HFF-Myc (cell line): ENCODE measurements at places on chromosomes 13 and 19.

DNA sequence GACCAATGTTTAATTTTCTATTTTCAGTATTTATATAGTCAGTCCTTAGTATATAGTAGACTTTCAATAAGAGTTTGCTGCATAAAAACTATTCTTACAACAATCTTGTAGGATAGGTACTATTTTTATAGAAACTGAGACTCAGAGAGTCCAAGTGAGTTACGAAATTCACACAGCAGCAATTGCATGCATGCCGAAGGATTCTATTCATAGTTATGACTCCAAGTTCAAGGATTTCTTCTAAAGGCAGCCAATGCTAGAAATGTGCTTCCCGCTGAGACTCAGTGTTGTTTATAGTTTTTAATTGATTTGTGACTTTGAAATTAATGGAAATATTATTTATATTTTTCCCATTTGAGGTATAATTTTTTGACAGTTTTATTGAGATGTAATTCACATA lies 62.7 kb upstream of the CSNK1A1L start:
- DNase-seq, result no peak

- DNase-seq, result peak; percentile 89
Measured at GRCh38 chr13:20174656-20175405, 14.0 kb upstream of the GJA3 start.

GRCh38 chr13:111482806-111483620 lies 162.6 kb downstream of the TEX29 start:
- DNase-seq, result no peak

DNA sequence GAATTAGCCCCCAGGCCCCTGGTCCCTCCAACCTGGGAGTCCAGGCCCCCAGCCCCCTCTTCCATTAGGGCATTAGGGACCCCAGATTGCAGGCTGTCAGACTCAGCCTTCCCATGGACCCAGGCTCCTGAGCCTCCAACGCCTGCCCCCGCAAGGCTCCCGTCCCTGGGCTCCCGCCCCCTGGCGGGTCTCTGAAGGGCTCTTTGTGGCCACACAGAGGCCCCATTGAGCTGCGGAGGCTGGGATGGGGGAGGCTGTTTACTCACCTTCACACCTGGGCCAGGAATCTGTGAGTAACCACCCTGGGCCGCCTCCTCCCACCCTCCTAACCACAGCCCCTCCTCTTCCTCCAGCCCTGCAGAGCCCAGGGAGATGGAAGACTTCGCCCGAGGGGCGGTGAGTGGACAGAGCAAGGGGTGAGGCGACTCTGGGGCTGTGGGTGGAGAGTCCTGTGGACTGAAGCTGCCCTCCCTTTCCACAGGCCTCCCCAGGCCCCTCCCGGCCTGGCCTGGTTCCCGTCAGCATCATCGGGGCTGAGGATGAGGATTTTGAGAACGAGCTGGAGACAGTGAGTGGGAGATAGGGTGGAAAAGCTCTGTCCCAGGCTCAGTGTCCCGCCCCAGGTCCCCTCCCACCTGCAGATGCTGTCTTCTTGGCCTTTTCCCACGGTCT lies 4.9 kb downstream of the ARHGEF1 start:
- DNase-seq, result no peak

DNA sequence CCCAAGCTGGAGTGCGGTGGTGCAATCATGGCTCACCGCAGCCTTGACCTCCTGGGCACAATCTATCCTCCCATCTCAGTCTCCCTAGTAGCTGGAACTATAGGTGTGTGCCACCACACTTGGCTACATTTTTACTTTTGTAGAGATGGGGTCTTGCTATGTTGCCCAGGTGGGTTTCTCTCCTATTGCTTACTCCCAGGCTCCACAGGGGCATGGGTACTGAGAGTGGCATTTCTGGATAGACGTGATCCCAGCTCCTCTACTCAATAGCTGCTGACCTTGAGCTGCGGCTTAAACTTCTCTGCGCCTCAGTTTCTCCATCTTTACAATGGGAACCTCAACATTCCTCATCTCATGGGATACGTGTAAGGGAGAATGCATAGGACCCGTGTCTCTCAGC lies 11.6 kb downstream of the MVB12A start:
- DNase-seq, result no peak

GRCh38 chr13:25380082-25380481 lies 8.3 kb downstream of the ATP8A2 start:
- DNase-seq, result no peak

GRCh38 chr19:50266896-50267295 lies 62.3 kb downstream of the KCNC3 start:
- DNase-seq, result no peak

DNA sequence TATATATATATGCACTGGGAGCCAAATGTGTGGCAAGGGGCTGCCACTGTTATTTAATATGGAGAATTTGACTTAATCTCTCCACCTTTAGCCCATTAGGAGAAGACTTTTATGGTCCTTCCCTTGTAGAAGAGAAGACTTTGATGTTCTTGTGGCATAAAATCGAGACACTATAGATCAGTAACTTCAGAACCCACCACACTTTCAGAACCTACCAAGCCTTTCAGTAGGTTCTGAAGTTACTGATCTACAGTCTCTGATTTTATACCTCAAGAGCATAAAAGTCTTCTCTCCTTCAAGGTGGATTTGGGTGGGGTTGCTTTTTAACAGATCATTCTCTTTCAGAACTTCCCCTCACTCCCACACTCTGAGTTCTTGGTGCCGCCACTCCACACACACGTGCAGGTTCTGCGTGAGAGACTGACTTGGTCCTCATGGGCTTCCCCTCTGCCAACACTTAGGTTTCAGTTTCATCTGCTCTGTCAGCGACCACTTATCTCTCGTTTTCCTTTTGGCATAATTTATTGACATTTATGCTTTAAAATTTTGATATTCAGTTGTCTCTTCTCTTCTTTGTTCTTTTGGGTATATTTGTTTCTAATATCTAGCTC lies 213.4 kb upstream of the PCDH17 start:
- no peak for DNase-seq

DNA sequence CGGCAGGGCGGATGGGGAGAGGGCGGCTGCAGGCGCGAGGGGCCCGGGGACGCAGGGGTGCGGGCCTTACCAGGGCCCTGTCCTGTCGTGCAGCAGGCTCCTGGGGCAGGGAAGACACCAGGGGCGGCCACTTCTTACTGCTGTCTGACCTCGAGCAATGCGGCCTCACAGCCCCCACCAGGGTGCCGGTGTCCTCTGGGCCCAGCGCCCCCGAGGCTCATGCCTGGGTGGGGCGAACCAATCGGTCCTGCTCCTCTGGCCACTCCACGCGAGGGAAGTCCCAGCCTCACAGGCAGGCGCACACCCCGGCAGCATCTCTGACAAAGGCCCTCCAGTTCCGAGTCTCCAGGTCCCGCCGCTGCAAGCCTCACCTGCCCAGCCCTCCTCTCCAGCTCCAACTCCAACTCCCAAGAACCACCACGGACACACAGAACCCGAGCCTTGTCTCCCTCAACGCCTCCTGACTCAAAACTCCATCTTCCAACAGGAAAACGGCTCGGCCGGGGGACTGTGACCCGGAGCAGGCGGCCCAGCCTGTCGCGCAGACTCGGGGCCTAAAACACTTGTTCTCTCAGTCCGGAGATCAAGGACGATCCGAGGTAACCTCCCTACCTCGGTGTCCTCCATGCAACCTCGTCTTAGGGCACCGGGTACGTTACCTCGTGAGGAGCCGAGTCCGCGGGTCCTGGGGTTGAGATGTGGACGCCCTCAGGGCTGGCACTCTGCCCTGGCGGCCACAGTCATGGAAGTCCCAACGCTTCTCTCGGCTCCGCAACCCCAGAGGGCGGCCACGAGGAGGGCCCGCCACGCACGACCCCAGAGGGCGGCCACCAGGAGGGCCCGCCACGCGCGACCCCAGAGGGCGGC lies 6.5 kb downstream of the FGF22 start:
- DNase-seq, result no peak

DNA sequence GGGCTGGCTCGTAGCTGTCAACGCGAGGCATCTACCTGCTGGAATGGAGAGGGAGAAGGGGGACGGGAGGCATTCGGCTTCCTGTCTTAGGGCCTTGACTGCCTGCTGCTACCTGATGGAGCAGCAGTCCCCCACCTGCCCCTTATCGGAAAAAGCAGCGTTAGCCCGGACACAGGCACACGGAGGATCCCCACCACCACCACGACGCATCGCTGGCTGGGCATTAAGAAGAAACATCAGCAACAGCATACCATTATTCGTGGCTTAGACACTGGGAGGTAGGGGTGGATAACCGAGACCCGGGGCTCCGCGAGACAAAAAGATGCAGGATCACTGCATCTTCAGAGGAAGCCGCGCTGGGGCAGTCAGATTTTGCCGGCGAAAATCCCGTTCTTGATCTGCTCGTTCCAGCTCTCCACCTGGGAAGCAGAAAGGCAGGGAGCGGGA lies 1.1 kb downstream of the COX6B2 start:
- DNase-seq, result no peak

- DNase-seq, result no peak
Measured at GRCh38 chr13:44050450-44051063, 170.9 kb downstream of the LACC1 start.

DNA sequence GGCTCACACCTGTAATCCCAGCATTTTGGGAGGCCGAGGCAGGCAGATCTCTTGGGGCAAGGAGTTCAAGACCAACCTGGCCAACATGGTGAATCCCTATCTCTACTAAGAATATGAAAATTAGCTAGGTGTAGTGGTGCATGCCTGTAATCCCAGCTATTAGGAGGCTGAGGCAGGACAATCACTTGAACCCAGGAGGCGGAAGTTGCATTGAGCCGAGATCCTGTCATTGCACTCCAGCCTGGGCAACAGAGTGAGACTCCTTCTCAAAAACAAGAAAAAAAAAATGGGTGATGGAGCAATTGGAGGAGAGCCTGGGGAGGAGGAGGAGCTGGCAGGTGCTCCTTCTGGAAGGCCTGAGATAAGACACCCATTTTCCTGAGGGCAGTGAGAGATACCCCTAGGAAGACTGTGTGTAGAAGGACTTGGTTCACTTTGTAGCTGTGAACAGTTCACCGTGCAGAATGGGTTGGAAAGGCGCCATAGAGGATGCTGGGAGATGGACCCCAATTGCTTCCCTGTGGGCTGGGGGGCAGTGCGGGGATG lies 8.7 kb upstream of the CARM1 start:
- no peak for DNase-seq

GRCh38 chr19:4456476-4456842 lies 1.1 kb downstream of the UBXN6 start:
- no peak for DNase-seq

- DNase-seq, result no peak
Measured at GRCh38 chr13:112843392-112844111, 125.5 kb upstream of the MCF2L start.

DNA sequence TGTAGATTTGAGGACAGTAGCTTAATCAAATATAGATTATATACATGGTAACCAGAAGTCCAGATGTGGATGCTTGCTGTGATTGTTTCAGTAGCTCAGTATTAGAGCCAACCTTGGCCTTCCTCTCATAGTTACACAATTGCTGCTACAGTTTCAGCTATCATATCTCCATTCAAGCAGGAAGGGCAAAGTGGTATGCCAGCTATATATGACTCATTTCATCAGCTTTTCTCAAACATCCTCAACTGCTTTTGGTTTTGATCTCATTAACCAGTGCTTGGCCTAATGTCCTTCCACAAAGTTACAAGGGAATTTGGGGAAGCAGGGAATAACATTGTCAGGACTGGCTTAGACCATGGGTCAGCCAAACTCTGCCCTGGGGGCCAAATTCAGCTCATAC lies 73.0 kb upstream of the MAB21L1 start:
- DNase-seq, result peak; percentile 25

DNA sequence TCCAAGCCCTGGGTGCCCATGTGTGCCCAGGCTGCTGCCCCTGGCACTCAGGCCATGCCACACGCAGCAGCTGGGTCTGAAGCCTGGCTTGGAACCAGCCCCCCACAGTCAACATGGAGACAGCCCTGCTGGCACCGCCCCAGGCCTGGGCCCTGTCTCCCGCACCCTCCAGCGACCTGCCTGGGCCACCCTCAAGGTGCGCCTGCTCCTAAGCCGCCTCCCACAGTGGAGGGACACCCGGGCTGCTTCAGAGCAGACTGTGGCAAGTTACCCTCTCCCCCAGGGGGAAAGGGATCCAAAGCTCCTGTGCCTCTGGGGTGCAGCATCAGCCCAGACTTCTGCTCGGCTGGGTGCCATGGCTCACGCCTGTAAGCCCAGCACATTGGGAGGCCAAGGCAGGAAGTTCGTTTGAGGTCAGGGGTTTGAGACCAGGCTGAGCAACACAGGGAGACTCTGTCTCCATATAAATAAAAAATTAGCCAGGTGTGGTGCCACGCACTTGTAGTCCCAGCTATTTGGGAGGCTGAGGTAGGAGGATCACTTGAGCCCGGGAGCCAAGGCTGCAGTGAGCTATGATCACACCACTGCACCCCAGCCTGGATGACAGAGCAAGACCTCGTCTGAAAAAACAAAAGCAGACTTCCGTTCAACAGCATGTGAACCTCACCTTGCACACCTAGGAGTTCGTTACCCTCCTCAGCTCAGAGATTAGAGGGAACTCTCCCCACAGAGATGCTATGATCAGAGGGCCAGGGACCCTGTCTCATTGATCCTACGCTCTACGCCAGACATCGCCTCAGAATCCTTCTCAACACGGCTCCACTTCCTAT lies 15.6 kb downstream of the ELL start:
- DNase-seq, result no peak

DNA sequence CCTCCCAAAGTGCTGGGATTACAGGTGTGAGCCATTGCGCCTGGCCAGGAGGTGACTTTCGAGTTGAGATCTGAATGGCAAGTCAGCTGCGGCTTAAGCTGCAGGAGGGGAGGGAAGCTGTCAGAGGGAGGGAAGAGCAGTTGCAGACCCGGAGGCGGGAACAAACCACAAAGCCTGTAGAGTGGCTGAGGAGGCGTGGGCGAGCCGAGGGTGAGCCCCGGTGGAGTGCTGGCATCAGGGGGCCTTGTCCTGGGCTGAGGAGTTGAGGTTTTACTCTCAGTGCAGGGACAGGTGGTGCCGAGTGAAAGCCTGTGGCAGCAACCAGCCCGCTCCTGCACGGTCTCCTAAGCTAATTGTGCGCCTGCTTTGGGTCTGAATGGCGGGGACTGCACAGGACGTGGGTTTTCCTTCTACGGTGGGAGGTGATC lies 24.2 kb downstream of the PPP1R37 start:
- DNase-seq, result no peak

GRCh38 chr13:53264751-53265385 lies 236.3 kb downstream of the OLFM4 start:
- no peak for DNase-seq

- DNase-seq, result no peak
Measured at GRCh38 chr13:107124129-107124718, 556.3 kb upstream of the ARGLU1 start.

- DNase-seq, result no peak
Measured at GRCh38 chr19:29365836-29366417, 153.0 kb upstream of the UQCRFS1 start.

DNA sequence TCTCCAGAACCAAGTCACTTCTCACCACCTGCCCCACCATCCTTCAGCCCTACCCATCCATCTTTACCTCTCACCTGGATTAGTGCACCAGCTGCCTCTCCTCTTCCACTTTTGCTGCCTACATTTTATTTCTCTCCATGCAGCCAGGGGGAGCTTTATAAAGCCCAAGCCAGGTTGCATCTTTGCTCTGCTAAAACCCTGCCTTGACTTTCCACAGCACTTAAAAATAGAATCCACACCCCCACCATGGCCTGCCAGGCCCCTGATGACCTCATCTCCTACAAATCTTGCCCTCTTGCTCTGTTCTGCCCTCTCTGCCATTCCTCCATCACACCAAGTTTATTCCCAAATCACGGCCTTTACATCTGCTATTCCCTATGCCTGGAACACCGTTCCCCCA lies 1.8 kb downstream of the HOOK2 start:
- DNase-seq, result no peak

- no peak for DNase-seq
Measured at GRCh38 chr13:22893204-22893603, 287.6 kb upstream of the SGCG start.

- no peak for DNase-seq
Measured at GRCh38 chr19:782185-782877, 14.9 kb upstream of the PTBP1 start.

- peak; percentile 35 for DNase-seq
Measured at GRCh38 chr19:32543115-32543900, 37.7 kb upstream of the PDCD5 start.
